Endothelial cell (in vitro differentiated cells): ENCODE measurements at places on chromosomes 3 and 15.

GRCh38 chr3:143763564-143764162 lies 84.6 kb downstream of the SLC9A9 start:
- no peaks in the 10 kb centered on the region for H3K4me1 ChIP-seq
- no peak overlapping the region for H3K27ac ChIP-seq
- no peaks in the 10 kb centered on the region for H3K27me3 ChIP-seq

GRCh38 chr3:47849699-47850563 lies 47.0 kb downstream of the DHX30 start:
- H3K36me3 ChIP-seq = peaks cover 30% of the 10 kb centered on the region
- H3K4me3 ChIP-seq = no peak overlapping the region
- H3K27ac ChIP-seq = peak overlapping the region; percentile 48
- no peak for DNase-seq
- no peaks in the 10 kb centered on the region for H3K4me1 ChIP-seq

DNA sequence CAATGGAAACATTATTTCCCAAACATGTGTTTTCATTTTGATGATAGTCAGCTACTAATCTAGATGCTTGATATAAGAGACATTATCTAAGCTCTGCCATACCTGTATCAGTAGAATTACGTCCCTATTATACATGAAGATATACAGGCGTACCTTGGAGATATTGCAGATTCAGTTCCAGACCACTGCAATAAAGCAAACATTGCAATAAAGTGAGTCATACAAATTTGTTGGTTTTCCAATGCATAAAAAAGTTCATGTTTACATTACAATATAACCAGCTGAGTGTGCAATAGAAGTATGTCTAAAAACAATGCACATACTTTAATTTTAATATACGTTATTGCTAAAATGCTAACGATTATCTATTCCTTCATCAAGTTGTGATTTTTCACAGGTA lies 236.0 kb upstream of the ZNF717 start:
- H3K27me3 ChIP-seq = no peaks in the 10 kb centered on the region
- H3K27ac ChIP-seq = no peak overlapping the region
- H3K36me3 ChIP-seq = no peaks in the 10 kb centered on the region
- H3K4me1 ChIP-seq = no peaks in the 10 kb centered on the region

GRCh38 chr3:42229266-42229941 lies 36.6 kb downstream of the CCK start:
- H3K27me3 ChIP-seq = peaks cover 3% of the 10 kb centered on the region
- H3K4me1 ChIP-seq = peaks cover 9% of the 10 kb centered on the region
- no peak for DNase-seq
- H3K36me3 ChIP-seq = peaks cover 6% of the 10 kb centered on the region

DNA sequence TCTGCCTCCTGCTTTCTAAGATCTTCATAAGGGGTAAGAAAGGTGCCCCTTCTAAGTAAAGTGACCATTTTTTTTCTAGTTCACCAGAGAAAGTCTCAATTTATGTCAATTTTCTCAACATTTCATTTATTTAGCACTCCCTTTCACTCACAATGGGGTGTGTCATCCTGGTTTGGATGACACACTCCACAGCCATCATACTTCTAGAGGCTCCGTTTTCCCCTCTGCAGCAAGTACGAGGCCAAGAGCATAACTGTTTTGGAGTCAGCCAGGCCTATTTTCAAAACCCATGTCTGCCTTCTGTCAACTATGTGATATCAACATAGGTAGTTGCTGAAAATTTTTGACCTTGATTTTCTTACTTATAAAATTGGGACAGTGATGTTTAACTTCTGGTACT lies 703.2 kb downstream of the NLGN1 start:
- H3K4me1 ChIP-seq = no peaks in the 10 kb centered on the region
- no peak overlapping the region for H3K27ac ChIP-seq
- H3K27me3 ChIP-seq = no peaks in the 10 kb centered on the region
- H3K36me3 ChIP-seq = no peaks in the 10 kb centered on the region
- no peak overlapping the region for H3K4me3 ChIP-seq
- no peak for DNase-seq

DNA sequence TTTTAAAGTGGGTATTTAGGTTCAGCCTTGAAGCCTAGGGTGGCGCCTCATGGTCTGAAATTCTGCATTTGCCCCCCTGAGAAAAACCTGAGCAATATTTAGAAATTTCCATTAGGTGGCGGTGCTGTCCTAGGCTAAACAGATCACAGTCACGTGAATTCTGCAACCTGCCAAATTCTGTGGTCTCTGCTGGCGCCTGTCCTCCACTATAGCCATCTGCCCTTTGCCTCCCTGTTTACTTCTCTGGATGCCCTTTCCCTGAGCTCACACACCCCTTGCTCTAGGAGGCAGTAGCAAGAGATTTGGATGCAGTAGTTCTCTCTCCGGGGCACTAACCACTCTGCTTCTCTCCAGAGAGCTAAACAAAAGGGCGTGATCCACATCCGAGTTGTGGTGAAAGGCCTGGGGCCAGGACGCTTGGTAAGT lies 9.1 kb downstream of the MRPS11 start:
- H3K27me3 ChIP-seq = peaks cover 8% of the 10 kb centered on the region
- H3K4me3 ChIP-seq = no peak overlapping the region
- DNase-seq = peak; percentile 32
- peaks cover 16% of the 10 kb centered on the region for H3K36me3 ChIP-seq
- H3K4me1 ChIP-seq = peaks cover 4% of the 10 kb centered on the region
- no peak overlapping the region for H3K27ac ChIP-seq

DNA sequence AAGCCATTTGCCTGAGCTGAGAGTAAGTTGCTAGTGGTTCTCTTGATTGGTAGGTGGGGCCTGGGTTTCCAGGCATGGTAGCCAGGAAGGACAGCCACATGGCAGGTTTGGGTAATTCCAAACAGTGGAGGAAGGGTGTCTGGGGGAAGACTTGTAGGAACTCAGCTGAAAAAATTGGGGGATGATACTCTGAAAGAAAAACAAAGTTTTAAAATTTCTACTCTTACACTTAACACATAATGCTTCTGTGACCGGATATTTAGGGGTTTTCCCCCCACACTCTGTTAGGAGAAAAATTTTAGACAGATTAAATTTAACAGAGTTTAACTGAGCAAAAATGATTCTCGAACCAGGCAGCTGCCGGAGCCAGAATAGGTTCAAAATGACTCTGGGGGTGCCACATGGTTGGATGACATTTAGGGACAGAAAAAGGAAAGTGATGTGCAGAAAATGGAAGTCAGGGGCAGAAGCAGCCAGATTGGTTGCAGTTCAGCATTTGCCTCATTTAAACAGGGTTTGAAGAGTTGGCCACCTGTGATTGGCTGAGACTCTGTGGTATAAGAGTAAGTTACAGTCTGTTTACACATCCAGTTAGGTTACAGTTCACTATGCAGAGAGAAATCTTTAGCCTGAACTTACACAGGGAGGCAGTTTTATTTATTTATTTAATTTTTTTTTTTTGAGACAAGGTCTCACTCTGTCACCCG lies 8.1 kb downstream of the B2M start:
- no peak overlapping the region for H3K4me3 ChIP-seq
- no peaks in the 10 kb centered on the region for H3K4me1 ChIP-seq
- DNase-seq = no peak
- no peaks in the 10 kb centered on the region for H3K27me3 ChIP-seq
- H3K27ac ChIP-seq = no peak overlapping the region
- H3K36me3 ChIP-seq = peaks cover 32% of the 10 kb centered on the region

- no peak overlapping the region for H3K4me3 ChIP-seq
- peaks cover 4% of the 10 kb centered on the region for H3K36me3 ChIP-seq
- peaks cover 9% of the 10 kb centered on the region for H3K4me1 ChIP-seq
- no peak overlapping the region for H3K27ac ChIP-seq
- no peak for DNase-seq
Measured at GRCh38 chr15:78024883-78025282, 52.6 kb downstream of the TBC1D2B start.

GRCh38 chr3:179713643-179714090 lies 60.8 kb downstream of the USP13 start:
- H3K27ac ChIP-seq = peak overlapping the region; percentile 88
- peak; percentile 12 for DNase-seq
- no peak overlapping the region for H3K4me3 ChIP-seq
- H3K27me3 ChIP-seq = peaks cover 6% of the 10 kb centered on the region

- peaks cover 20% of the 10 kb centered on the region for H3K4me1 ChIP-seq
- H3K27ac ChIP-seq = no peak overlapping the region
- no peaks in the 10 kb centered on the region for H3K36me3 ChIP-seq
- peaks cover 5% of the 10 kb centered on the region for H3K27me3 ChIP-seq
- H3K4me3 ChIP-seq = no peak overlapping the region
Measured at GRCh38 chr3:14532691-14533456, 7.3 kb downstream of the GRIP2 start.

DNA sequence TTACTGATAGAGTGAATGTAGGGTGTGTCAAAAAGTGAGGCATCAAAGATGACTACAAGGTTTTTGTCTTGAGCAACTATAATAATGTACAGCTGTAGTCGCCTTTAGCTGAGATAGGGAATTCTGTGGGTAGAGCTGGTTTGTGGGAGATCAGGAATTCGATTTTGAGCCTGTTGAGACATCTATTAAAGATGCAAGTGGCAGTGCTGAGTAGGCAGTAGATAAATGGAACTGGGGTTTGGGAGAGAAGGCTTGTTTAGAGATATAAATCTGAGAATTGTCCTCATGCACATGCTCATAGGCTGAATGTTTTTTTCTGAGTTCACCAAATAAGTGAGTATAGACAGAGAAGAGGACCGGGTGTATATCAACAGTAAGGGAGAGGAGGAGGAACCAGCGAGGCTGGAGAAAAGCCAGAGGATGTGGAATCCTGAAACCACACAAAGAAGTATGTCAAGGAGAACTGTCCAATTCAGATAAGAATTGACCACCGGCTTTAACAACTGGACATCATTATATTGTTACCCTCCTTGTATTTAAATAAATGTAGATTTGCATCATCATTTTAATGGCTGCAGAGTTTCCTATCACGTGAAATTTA lies 146.0 kb upstream of the TNIK start:
- H3K27ac ChIP-seq = no peak overlapping the region
- H3K27me3 ChIP-seq = no peaks in the 10 kb centered on the region
- no peaks in the 10 kb centered on the region for H3K4me1 ChIP-seq
- DNase-seq = no peak
- peaks cover 21% of the 10 kb centered on the region for H3K36me3 ChIP-seq

- H3K4me1 ChIP-seq = peaks cover 44% of the 10 kb centered on the region
- H3K27ac ChIP-seq = no peak overlapping the region
- DNase-seq = no peak
- H3K27me3 ChIP-seq = no peaks in the 10 kb centered on the region
Measured at GRCh38 chr3:117665296-117665695, 955.7 kb downstream of the TUSC7 start.

- no peak overlapping the region for H3K27ac ChIP-seq
- no peak overlapping the region for H3K4me3 ChIP-seq
- H3K27me3 ChIP-seq = no peaks in the 10 kb centered on the region
- peaks cover 23% of the 10 kb centered on the region for H3K4me1 ChIP-seq
- H3K36me3 ChIP-seq = no peaks in the 10 kb centered on the region
Measured at GRCh38 chr3:8845641-8846040, 76.2 kb upstream of the OXTR start.

- H3K27ac ChIP-seq = no peak overlapping the region
- H3K36me3 ChIP-seq = no peaks in the 10 kb centered on the region
- H3K27me3 ChIP-seq = no peaks in the 10 kb centered on the region
Measured at GRCh38 chr3:187753516-187753915, 8.2 kb upstream of the BCL6 start.

GRCh38 chr15:89828281-89829145 lies 13.9 kb upstream of the ANPEP start:
- peaks cover 19% of the 10 kb centered on the region for H3K36me3 ChIP-seq
- DNase-seq = no peak
- H3K4me1 ChIP-seq = peaks cover 21% of the 10 kb centered on the region

DNA sequence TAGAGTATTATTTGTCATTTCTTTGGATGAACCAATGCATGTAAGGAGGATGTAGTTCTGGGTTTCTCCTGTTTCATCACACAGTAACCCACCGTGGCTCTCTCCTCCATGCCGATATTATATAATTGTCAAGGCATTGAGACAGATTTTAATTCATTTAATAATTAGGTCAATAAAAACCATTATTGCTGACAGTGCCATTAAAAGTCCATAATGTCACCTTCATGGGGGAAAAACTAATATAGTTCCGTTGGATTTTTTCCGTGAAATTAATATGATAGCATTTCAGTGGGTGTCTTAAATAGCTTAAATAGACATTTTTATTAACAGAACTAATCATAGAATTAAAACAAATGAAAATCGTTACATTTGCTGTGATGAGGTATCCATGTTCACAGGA lies 747.7 kb upstream of the CFAP20DC start:
- H3K4me3 ChIP-seq = no peak overlapping the region
- H3K27ac ChIP-seq = no peak overlapping the region
- H3K4me1 ChIP-seq = no peaks in the 10 kb centered on the region
- no peaks in the 10 kb centered on the region for H3K27me3 ChIP-seq

DNA sequence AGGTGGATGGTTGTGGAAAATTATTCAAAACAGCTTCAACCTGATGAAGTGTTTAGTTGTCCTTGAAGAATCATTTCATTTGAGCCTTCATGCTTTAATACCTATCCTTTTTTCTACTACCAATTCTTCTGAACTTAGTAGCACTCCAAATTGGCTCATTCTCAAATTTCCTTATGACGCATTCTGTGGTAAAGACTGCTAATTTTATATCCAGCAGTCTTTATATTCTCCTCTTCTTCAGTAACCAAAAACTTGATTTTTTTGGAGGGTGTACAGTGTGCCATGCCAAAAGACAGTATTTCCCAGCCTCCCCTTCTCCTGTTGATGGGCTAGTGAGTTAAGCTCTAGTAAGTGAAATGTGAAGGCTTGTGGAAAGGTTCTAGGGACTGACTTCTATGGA lies 25.2 kb downstream of the CGNL1 start:
- H3K27me3 ChIP-seq = peaks cover 2% of the 10 kb centered on the region
- H3K27ac ChIP-seq = no peak overlapping the region
- no peak for DNase-seq
- H3K4me1 ChIP-seq = peaks cover 56% of the 10 kb centered on the region
- H3K4me3 ChIP-seq = no peak overlapping the region
- H3K36me3 ChIP-seq = peaks cover 35% of the 10 kb centered on the region

- H3K27ac ChIP-seq = no peak overlapping the region
- H3K4me1 ChIP-seq = no peaks in the 10 kb centered on the region
- no peaks in the 10 kb centered on the region for H3K36me3 ChIP-seq
- H3K27me3 ChIP-seq = peaks cover 1% of the 10 kb centered on the region
- H3K4me3 ChIP-seq = no peak overlapping the region
Measured at GRCh38 chr3:106367496-106367895, 498.7 kb upstream of the CBLB start.

DNA sequence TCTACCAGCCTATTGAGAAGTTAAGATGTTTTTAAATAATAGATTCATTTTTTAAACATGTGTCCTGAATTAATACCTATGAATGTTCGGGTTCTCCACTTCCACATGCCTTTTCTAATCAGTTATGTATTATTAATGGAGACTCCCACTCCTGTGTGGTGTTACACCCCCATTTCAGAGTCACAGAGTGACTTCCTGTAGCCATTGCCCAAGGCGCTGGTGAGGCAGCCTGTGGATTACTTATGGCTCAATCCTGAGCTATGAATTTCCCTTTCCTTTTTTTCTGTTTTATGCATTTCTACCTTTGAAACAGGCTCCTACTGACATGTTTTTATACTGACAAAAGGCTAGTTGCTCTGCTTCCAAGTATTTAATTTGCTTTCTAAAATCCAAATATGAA lies 162.3 kb downstream of the GABRG3 start:
- no peak overlapping the region for H3K27ac ChIP-seq
- no peak for DNase-seq
- H3K4me1 ChIP-seq = no peaks in the 10 kb centered on the region
- H3K36me3 ChIP-seq = no peaks in the 10 kb centered on the region
- H3K27me3 ChIP-seq = no peaks in the 10 kb centered on the region
